ENCODE measurements at places on chromosomes 7 and 10.

DNA sequence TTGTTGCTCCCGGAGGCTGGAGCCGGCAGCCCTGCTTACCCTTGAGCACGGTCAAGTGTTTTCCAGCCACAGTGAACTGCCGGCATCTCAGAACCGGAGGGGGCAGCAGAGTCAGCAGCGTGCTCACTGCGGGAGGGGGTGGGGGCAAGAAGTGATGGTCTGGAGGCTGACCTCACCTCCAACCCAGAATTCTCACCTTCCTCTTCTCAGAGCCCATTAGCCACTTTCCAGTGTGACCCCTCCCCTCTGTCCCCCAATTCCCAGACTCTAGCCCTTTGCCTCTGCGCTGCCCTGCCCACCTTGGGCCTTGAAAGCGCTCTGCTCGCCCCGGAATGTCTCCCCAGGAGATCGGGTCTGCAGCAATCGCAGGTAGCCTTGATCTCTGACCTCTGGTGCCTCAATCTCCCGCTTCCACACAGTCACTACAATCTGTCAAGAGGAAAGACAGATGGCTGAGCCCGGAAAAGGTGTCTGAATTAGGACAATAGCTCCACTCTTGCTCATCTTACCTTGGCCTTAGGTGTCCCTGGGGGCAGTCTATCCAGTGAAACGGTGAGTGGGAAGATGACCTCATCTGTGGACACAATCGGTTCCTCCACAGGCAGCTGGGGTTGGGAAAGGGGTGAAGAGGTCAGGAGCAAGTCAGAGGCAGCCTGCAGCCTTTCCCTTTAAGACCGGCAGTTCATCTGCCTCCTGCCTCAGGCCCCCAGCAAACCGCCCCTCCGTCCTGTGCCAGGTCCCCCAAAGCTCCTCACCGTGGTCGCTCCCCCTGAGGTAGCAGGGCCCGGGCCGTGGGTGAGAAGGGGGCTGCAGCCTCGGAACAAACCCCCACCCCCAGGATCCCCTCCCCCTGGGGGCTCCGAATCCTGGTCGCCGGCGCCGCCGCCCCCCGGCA is 942 bp downstream of the TRAPPC14 start:
- no peak for DNase-seq

DNA sequence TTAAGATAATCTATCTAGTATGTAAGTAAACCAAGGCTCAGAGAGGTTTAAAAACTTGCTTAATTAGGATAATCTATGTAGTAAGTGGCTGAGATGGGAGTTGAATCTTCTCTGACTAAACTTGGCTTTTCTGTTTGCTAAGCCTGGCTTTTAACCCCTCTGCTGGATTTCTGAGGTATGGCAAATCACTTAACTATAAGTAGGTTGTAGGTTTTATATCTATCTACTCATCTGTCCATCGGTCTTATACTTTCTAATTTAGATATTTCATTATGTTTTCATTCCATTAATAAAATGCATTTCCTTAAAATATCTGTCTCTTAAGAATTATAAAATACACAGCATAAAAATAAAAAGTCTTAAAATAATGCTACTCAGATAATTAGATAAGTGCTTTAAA is 59.4 kb downstream of the ST7 start:
- no peak for DNase-seq

- no peak for DNase-seq
Observed at GRCh38 chr7:29196971-29197595, 2.5 kb downstream of the CHN2 start.

DNA sequence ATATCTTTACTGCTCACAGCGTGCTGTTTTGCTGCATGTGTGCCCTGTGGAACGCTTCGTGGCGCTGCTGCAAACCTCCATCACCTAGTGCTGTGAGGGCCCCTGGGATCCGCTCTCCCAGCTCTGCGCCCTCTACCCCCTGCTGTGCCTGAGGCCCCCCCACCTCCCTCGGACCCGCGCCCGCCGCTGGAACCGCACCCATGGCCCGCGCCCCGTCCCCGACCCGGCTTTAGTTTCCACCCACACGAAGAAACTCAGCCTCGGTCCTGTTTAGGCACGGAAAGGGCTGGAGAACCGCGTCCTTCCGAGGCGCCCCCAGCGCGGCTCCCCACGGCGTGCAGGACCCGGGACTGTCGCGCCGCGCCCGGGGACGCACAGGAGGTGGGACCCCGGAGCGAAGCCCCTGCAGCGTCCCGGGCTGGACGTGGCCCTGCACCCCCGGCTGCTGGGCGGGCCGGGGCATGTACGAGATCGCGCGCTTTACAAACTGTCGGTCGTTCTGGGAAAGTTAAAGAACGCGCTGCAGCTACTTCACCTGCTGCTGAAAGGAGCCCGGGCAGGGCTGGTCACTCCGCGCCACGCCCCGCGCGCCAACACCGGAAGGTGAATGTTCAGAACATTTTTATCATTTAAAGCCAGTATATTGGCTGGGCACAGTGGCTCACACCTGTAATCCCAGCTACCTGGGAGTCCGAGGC is 54.3 kb downstream of the BMS1 start:
- DNase-seq: no peak

DNA sequence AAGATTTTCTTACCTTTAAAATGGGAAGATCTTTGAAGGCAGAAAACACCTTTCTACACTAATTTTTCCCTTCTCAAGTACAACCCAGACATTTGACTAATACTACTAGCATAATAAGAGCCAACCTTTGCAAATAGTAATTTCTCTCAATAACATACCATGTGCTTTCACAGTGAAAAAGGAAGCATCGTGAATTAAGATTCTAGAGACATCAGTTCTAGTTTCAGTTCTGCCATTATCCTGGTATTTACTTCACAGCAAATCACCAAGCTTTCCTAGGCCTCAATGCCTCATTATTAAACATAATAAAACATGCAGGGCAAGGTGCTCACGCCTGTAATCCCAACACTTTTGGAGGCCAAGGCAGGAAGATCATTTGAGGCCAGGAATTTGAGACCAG is 24.9 kb downstream of the GSAP start:
- DNase-seq: no peak

GRCh38 chr7:112452102-112452888 is 2.0 kb downstream of the IFRD1 start:
- no peak for DNase-seq

- no peak for DNase-seq
Observed at GRCh38 chr10:103605359-103606096, 112.0 kb downstream of the NEURL1 start.

DNA sequence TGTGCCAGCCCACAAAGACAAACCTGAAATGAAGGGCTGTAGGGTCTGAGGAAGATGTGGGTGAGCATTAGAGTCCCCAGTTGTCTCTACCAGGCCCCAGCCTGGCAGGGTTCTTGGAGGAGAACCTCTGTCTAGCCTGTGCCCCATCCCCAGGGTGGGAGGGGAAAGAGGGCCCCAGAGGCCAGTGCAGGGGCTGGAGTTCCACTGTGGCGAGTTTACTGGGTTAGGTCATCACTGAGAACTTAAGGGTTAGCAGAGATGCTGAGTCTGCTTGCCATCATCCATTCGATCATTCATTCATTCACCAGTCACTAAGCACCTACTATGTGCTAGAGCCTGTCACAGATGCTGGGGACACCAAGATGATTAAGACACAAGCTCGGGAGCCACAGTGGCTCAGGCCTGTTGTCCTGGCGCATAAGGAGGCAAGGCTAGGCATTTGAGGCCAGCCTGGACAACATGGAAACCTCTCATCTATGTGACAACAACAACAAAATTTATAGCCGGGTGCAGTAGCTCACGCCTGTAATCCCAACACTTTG is 2.6 kb downstream of the ANKRD2 start:
- no peak for DNase-seq

DNA sequence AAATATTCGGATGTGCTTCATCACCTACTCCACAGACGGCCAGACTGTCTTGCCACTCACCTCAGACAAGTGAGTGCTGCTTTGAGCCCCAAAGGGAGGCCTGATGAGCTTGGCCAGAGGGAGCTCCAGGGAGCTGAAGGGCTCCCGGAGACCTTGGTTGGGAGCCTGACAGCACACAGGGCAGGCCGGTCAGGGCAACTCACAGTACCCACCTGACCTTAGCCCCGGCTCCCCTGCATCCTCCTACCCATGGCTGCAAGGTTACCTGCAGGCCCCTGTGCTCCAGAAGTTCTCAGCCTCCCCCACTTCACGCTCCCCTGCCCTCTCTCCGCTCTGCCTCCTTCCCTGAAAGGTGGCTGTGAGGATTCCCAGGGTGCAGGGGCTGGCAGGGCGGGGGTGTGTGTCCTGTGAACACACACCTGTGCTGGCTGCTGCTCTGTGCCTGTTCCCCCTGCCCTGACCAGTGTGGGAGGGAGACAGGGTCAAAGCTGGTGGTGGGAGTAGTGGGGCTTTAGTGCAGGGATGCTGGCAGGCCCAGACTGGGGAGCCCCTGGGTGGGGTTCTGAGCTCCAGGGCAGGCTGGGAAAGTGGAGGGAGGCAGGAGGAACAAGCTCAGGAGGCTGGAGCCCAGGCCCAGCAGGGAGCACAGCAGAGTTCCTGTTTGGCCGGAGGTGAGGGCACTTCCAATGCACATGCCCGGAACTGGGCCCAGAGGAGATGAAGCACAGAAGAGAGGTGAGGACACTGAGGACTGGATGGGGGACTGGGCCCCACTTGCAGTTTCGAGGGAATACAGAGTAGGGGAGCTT is 7.2 kb downstream of the ANTXRL start:
- DNase-seq: no peak

DNA sequence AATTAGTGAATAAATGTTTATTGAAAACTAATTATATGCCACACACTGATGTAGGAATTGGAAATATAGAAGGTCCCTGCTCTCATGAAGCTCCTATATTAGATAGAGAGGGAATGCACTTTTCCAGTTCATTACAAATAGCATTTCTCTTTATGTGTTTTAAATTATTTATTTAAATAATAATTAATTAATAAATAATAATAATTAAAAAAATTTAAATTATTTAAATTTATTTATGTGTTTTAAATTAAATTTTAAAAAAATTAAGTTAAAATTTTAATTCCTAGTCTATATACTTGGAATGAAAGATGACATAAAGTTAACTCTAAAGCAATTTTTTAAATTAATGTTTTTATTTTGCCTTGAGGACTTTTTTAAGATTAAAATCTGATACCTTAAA is 121.7 kb upstream of the ZNF804B start:
- no peak for DNase-seq

DNA sequence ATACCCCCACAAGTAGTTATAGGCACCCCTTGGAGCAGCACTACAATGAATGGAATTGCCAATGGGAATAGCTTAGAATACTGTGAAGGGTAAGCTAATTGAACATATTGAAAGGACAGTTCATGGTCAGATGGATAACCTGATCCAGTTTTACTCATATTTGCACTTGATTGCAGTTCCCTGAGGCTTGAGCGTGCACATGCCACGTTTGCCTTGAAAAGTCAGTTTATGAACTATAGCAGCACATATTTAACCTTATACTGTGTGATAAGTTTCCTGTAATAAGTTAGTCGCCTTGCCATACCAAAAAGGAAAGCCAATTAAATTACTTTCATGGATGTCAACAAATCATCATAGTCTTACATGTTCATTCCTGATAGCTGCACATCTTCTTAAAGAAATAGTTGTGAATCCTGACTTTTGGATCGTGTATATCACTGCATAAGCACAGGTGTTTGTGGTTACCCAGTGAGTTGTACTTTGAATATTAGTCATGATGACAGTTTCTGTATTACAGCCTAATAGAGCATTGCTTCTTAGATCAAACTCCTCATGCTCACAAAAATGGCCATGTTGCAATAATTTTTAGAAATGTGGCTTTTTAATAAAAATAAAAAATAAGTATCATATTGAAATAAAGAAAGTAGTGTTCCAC is 21.6 kb downstream of the DNTT start:
- no peak for DNase-seq

DNA sequence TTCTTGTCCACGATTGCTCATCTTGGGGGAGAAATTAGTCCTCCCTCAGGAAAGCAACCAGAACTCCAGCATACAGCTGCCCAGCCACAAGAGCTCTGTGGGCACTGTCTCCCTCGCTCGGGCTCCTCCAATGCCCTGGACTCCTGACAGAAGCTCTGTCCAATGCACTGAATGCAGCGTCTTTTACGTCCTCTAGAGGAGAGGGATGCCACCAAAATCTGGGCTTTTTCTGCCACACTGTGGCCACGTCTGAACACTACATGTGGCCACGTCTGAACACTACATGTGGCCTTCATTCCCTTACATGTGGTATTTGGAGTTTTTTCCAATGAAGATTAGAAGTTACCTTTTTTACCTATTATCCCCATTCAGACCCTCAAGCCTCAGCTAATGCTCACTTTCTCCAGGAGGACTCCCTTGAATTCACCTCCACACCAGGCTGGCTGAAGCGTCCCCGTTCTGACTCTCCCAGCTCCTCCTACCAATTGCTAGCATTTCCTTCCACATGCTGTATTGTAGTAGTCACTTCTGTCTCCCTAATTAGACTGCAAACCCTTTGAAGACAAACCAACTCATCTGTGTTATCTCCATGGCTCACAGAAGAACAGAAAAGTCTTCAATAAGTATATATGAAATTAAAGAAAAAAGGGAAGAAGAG is 134.3 kb upstream of the PDE1C start:
- peak; percentile 37 for DNase-seq

DNA sequence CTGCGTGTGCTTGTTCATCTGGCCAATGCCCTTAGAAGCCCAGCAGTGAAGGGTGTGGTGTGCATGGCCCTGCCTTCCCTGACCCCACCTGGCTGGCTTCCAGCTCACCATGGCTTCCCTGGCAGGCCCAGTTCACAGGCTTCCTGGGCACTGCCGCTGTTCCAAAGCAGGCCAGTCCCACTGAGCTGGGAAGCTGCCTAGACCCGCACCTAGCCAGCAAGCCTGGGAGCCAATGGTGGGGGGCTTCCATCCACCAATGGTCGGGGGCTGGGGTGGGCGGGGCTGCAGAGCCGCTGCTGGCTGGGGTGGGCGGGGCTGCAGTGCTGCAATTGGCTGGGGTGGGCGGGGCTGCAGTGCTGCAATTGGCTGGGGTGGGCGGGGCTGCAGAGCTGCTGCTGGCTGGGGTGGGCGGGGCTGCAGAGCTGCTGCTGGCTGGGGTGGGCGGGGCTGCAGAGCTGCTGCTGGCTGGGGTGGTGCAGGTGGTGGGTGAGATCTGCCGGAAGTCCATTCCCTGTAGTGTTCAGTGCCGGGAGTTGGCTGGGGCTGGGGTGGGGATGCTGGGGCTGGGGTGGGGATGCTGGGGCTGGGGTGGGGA is 12.4 kb downstream of the CALY start:
- peak; percentile 54 for DNase-seq

GRCh38 chr7:77439572-77439971 is 23.4 kb upstream of the GSAP start:
- no peak for DNase-seq

GRCh38 chr7:19442016-19442785 is 266.6 kb downstream of the POLR1F start:
- DNase-seq: no peak

- DNase-seq: peak; percentile 69
Observed at GRCh38 chr7:27739909-27740448, at the start of gene TAX1BP1. TAX1BP1 (plus strand) TSS chr7:27740162; CDS start chr7:27748525, 8,363 bp downstream.

GRCh38 chr10:76779796-76780301 is 857.8 kb downstream of the KCNMA1 start:
- DNase-seq: no peak

Measured in NCI-H187 treated with DMSO at 0.1 percent for 48 hours (cell line).